Stimulated activated CD4-positive, alpha-beta T cell treated with anti-CD3 and anti-CD28 coated beads, Interleukin-1b, Interleukin-23, amount 100 ng/mL, for 1 hour (primary cell): ENCODE measurements at places on chromosomes 2 and 18.

- no peak for DNase-seq
These were observed 196.6 kb downstream of the PMAIP1 start for GRCh38 chr18:60096428-60096827.

GRCh38 chr2:42457011-42457410, 36.8 kb downstream of the KCNG3 start:
- DNase-seq: no peak

DNA sequence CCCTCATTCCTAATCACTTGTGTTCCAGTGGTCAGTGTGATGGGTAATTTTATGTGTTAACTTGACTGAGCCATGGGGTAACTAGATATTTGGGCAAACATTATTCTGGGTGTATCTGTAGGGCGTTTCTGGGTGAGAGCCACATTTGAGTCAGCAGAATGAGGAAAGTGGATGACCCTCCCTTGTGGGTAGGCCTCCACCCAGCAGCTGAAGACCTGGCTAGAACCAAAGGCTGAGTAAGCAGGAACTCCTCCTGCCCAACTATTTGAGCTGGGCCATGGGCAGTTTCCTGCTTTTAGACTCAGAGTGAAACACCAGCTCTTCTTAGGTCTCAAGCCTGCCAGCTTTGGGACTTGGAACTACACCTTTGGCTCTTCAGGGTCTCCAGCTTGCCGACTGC, 141.8 kb downstream of the ACKR3 start:
- no peak for DNase-seq

GRCh38 chr2:9287400-9288045, 80.9 kb downstream of the ASAP2 start:
- DNase-seq: no peak

- DNase-seq: no peak
These were observed 90.8 kb downstream of the ACOXL start for GRCh38 chr2:110823165-110823564.

DNA sequence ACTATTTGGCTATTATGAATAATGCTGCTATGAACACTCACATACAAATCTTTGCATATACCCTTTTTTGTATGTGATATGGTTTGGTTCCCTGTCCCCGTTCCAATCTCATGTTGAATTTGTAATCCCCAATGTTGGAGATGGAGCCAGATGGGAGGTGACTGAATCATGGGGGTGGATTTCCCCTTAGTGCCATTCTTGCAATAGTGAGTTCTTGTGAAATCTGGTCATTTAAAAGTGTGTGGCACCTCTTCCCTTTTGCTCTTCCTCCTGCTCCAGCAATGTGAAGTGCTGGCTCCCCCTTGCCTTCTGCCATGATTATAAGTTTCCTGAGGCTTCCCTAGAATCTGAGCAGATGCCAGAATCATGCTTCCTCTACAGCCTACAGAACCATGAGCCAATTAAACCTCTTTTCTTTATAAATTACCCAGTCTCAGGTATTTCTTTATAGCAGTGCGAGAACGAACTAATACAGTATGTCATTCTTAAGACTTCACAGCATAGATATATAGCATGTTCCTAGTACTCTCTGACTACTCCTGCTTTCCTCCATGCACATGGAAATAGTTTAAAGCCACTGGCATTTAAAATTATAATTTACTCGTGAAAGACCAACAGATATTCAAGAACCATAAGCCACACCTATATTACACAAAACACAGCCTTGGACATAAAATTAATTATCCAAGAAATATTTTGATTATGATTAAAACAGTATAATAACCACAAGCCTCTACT, 75.2 kb downstream of the COBLL1 start:
- no peak for DNase-seq

- DNase-seq: no peak
These were observed 72.4 kb downstream of the PXDN start for GRCh38 chr2:1671916-1672315.

DNA sequence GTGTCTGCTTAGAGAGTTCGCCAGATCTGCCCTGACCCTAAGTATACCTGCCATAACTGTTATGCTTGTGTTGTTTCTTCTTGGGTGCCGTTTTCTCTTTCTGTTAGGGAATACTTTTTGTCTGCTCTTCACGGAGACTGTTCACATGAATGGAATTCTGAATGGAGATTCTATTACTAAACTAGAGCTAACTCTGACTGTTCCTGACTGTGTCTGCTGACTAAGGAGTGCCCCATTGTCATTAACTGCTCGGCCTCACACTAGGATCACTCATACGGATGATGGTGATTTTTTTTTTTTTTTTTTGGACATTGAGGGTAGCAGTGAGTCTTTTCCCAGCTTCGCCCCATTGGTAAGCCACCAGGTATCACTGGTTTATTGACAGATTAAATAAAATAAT, 104.8 kb upstream of the SLC8A1 start:
- DNase-seq: no peak

DNA sequence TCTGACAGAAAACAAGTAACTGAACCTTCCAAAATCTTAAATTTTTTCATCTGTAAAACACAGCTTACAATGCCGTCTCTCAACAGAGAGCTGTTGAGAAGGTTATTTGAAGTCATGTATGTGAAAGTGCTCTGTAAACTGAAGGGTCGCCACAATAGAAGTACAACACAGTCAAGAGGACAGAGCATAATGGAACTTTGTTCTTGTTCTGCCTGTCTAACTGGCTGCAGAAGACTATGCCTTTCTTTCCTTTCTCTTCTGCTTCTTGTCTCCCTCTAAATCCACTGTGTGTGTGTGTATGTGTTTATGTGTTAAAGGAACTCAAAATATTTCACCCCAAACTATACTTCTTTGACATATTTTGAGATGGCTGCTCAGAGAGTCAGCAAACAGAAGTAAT, 365.8 kb upstream of the RND3 start:
- no peak for DNase-seq

- DNase-seq: no peak
These were observed 803.6 kb upstream of the ZEB2 start for GRCh38 chr2:145323512-145323911.

GRCh38 chr2:190791347-190791975, 89.2 kb upstream of the GLS start:
- peak; percentile 20 for DNase-seq

DNA sequence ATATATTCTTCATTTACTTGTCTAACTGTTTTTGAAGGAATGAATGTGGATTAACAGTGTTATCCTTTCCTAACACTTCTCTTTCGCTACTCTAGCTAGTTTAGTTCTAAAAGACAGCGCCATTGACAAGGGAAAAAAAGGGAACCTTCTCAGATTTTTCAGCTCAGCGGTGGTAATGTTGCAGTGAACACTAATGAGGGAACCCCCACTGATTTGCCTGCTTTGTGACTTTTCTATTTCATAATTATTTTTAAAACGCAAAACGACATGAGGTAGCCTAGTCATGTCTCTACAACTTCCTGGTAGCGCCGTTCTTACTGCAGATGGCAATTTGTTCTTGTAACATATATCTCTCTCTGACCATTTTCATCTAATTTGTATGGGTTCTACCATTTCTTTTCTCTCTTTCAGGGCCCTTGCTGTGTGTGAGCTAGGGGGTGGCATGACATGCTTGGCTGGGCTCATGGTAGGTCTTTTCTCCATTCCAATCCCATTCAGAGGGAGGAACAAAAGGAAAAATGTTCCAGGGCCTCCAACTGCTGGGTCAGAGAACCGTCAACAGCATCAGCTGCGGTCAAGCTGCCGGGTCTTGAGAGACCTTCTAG, 235.5 kb upstream of the SIX3 start:
- DNase-seq: no peak

DNA sequence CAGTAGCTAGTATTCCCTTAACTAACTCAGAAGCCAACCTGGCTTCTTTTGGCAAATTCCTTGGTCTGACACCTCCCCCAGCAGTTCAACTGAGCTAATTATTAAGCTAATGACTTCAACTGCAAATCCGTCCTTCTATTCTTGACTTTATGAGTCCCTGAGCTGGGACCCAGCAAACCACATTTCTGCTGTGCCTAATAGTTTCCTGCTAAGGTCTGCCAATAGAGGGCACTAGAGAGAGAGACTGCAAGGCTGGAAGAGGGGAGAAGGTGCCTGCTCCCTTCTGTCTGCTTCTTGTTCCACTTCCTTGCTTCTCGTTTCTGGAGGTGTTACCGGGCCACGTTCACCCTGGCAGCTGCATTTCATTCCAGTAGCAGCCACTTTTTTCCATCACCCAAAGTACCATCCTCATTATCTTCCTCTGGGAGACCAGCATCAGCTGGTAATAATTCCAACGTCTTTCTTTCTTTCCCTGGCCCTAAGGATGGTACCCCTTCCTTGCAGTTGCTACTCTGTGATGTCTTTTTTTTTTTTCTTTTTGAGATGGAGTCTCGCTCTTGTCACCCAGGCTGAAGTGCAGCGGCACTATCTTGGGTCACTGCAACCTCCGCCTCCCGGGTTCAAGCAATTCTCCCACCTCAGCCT, 352.0 kb downstream of the TNS1 start:
- no peak for DNase-seq

- DNase-seq: no peak
These were observed 44.7 kb upstream of the HK2 start for GRCh38 chr2:74789271-74789670.

DNA sequence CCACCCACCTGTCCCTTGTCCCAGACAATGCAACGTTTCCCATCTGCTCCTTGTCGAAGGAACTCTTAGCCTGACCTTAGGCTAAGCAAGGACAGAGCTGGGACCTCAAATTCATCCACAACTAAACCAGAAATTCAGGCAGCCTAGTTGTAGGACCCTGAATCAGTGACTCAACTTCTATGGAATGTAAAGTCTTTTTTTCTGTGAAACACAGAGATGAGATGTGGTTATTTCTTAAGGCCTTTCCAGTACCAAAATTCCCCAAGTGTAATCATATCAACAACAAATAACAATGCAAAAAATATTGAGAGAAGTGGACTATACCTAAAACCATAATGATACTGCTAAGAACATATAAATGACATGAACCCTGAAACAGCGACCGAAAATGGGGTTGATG, 46.7 kb downstream of the EN1 start:
- DNase-seq: no peak

GRCh38 chr18:55085557-55086285, 126.5 kb upstream of the CCDC68 start:
- DNase-seq: no peak

DNA sequence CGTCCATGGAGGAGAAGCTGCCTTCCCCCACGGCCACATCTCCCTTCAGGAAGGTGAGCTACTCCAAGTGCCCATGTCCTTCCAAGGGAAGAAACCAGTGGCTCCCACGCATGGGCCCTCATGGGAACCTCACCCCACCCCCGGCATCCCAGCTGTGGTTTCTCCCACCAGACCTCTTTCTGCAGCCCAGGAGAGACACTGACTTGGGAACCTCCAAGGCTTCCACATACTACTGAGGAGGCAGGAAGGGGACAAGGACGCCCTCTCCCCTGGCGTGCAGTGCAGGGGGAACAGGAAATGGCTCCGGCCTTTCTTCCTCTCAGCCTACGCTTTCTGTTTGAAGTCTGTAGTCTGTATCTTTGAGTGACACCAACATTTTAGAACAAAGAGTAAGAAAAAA, 104.5 kb upstream of the EPC2 start:
- DNase-seq: no peak

- no peak for DNase-seq
These were observed 7.6 kb upstream of the MGAT5 start for GRCh38 chr2:134246154-134246874.

DNA sequence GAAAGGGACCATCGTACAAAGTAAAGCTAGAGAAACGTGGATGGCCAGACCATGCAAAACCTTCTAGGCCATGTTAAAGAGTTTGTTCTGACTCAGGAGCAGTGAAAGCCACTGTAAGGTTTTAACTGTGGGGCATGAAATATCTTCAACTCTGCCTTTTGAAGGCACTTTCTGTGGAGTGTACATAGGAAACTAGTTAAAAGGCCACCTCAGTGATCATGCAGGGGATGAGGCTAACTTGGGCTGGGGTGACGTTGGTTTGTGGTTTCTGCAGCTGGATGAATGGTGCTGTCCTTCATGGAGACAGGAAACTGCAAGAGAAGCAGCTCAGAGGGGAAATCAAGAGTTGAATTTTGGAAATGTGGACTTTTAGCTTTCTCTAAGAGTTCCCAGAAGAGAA, 190.7 kb downstream of the CDCA7 start:
- no peak for DNase-seq

DNA sequence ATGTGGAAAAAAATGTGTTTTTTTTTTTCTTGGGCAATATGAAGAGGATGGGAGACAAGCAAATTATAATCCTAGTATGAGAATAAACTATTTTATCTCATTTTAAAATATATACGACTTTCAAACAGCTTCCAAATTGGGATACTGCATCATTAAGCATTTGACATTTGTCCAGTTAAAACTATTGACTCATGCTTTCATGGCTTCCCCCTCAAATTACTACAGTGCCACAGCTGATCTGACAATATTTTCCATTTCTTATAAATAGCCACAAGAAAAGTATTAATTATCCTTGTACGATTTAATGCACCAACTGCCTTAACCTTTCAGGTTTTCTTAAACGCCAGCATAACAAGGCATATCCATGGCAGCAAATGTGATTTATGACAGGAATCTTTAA, 1134.8 kb upstream of the ZEB2 start:
- DNase-seq: no peak

- DNase-seq: no peak
These were observed 1133.3 kb upstream of the PIK3C3 start for GRCh38 chr18:40821596-40822243.

DNA sequence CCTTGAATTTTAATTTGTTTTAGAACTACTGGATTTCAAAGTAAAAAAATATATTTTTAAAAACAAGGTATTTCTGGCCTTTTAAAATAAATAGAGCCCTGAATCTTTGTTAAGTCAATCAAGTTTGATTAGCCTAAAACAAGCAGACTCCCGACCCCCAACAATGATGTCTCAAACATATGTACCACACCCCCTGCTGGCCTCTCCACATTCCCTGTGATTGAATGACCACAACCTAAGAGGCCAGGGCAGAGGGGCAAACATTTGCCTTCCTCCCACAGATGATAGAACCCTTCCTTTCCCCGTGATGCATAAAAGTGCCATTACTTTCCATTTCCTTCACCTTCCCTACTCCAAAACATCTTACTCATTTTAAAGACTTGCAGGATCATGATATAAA, 130.9 kb downstream of the STK39 start:
- no peak for DNase-seq

GRCh38 chr2:207132019-207132418, 33.7 kb downstream of the KLF7 start:
- DNase-seq: no peak
